ENCODE measurements at places on chromosomes 13 and 19. TPM values are rescaled to one million over a fixed set of nuclear protein-coding genes. Genes with fewer than 3 reads are reported as not detected.

The ICAM4 gene
- 2.3 TPM for total RNA-seq

The COL4A1 gene
- 230 TPM for total RNA-seq

The LGI4 gene
- not detected for total RNA-seq

The CTU1 gene
- 2.2 TPM for total RNA-seq

The ZNF836 gene
- total RNA-seq = 5.0 TPM

The KLHL1 gene
- total RNA-seq = not detected

The IZUMO4 gene
- total RNA-seq = 0.56 TPM

The ZNF221 gene
- 10.6 TPM for total RNA-seq

The RINL gene
- total RNA-seq = 0.72 TPM

The MCEMP1 gene
- not detected for total RNA-seq

The GJA3 gene
- 3.6 TPM for total RNA-seq

The NLRP13 gene
- total RNA-seq = not detected

The RFX2 gene
- 2.5 TPM for total RNA-seq

DNA sequence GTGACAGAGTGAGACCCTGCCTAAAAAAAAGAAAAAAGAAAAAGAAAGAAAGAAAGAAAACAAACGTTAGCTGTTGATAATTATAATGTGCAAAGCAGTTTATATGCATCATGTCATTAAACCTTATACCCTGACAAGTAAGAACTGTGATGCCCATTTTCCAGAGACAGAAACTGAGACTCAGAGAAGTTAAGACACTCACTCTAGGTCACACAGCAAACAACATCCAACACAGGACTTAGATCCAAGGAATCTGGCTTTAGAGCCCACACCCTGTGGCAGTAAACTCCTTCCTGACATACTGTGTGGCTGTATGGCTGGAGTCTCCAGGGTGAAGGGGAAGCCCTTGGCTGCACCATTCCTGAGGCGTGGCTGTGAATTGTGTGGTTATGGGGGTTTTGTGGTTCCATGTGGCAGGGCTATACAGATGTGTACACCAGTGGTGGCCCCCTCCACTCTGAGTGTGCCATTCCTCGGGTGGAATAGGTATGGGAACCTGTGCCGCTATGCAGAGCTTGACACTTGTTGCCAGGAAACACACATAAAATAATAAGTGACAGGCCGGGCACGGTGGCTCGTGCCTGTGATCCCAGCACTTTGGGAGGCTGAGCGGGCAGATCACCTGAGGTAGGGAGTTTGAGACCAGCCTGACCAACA, 15.6 kb downstream of the AXL start:
- DNase-seq = no peak

- DNase-seq = peak; percentile 57
Observed at GRCh38 chr13:72970956-72971355, 87.8 kb upstream of the KLF5 start.

DNA sequence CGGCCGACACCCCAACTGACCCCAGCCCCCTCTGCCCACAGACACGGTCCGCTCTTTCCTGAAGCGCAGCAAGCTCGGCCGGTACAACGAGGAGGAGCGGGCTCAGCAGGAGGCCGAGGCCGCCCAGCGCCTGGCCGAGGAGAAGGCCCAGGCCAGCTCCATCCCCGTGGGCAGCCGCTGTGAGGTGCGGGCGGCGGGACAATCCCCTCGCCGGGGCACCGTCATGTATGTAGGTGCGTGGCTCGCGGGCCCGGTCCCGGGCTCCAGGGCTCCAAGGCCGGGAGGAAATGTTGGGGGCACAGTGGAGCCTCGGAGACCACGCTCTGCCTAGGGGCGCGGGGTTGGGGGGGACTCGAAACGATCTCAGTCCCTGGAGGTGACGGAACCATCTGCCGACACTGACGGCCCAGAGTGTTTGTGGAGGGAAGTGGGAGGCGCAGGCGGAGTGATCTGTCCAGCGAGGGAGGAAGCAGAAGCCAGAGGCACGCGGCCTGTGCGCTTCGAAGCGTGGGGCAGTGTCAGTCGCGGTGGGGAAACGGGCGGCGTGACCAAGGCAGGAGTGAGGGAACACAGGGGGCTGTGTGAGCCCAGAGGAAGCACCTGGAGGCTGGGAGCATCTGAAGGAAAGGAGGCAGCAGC, 6.3 kb downstream of the TBCB start:
- DNase-seq = no peak

DNA sequence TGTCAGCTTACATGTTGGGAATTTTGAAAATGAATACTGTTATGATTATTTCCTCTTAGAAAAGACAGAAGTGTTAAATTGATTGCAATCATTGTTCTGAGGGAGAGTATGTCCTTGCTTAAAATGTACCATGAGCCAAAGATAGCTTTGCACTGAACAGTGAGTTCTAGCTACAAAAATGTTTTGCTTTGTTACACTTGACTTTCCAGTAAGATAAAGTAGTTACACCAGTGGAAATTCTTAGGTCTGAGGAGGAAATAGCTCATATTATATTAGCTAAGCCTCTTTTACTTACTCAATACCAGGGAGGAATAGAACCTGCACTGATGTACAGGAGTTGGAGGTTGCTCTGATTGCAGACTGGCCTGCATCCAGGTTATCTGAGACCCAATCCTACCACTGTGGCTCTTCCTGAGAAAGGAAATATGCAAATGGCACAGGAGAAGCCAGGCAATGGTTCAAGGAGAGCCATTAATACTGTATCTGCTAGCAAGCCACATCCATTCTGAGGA, 53.0 kb upstream of the FBXL3 start:
- no peak for DNase-seq

DNA sequence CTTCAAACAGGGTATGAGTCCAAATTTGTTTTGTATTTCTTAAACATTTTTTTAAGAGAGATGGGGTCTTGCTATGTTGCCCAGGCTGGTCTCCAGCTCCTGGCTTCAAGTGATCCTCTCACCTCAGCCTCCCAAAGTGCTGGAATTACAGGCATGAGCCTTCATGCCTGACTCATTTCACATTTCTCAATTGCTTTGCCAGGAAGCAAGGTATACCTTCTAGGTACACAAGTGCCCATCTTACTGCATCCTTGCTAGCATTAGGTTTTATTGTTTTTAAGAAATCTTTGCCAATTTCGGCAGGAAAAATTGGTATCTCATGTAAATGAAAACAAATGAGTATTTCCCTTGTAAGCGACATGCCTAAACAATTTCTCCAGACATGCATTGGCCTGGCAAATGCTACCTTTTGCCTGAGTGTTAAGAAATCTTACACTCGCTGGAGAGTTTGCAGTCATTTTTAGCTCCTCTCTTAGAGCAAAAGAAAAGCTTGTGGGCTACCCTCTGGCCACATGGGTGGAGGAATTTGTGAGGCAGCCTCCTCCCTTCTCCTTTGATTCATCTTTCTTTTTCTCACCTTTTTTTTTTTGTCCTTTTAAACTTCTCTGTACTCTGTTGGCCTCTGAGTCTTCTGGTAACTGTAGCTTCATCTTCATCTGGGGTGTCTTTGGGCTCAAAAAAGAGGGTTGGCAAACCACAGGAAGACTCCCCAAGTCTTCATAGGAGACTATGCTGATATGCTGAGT, 33.0 kb downstream of the ACTL9 start:
- no peak for DNase-seq

DNA sequence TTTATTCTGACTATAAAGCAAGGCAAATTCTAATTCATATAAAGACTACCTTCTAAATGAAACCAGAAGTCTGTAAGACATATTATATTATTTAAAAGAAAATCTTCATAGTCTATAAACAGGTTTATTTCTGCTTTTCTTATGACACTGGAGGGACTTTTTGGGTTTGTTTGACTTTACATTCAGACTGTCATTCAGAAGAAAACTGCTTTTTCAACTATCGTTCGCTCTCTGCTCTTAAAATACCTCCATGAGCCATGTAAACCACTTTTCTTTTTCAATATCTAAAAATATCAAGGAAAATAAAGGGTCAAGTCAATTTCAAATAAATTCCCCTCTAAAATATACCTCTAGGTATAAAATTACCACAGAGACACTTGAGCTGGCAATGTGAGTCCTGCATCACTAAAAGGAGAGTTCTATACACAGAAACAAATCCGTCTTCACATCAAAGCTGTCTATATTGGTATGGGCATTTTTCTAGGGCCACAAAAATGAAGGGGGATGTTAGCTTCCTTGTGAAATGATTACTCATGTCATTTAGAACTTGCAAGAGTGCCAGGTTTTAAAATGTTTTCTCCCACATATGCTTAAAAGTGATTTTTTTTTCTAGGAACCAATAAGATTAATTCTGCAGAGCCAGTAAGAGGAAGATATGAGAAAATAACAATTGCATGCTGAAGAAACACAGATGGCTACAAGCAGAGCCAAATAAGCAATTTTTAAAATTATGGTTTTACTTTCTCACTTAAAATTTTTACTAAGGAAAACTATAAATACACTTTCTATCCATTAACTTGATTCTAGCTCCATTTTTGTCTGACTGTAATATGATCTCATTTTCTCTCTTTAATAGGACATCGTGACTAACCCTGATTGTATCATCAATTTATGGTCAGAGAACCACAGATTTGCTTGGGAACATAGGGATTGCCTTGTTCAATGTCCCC, 181.8 kb downstream of the TBC1D4 start:
- peak; percentile 46 for DNase-seq

GRCh38 chr19:35011091-35011689, 11.1 kb downstream of the GRAMD1A start:
- DNase-seq = no peak

DNA sequence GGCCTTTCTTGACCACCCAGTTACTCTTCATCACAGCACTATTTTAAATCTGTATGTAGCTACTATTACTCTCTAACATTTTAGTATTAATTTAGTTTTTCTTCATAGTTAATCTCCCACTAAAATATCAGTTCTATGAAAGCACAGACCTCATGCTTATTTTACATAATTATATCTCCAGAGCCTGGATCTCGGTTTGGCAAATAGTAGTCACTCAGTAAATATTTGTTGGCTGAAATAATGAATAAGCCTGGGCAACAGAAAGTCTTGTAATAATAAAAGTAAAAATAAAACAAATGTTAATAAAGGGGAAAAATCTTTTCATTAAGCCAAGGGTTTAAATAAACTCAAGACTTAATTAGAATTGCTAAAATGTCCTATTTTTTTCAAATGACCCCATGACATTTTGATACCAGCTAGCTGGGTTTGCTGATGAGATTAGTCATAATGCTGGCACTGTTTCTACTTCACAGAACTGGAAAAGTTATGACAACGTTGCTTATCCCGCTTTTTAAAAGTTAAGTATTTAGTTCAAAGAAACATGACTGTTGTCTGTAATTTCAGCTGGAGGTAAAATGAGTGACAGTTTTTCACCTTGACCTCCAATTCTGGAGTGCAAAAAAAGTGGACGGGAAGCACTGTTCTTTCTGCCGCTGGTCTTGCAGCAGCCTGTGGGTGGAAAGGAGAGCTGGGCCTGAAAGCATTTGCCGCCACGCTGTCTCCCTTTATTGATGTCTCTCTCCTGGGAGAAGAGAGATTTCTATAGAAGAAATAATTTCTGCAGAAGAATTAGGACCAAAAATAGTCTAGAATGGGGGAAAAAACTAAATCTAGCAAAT, 85.2 kb upstream of the SPATA13 start:
- no peak for DNase-seq

GRCh38 chr13:21115231-21115630, 53.8 kb upstream of the LATS2 start:
- no peak for DNase-seq

DNA sequence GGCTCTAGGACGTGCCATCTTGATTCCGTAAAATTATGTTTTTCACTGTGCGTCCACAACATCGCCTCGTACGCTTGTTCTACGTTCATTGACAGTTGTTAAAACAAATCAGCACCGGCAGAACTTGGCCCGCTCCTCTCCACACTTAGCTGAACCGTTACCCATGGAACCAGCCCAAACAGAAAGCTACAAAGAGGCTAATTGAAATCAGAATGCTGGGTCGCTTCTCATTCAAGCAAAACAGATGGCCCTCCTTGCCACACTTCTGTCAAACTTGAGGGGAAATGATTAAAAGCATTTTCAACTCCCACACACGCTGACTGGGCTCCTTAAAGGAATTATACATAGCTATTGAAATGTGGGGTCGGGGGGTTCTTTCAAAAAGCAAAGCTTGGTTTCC, 71.6 kb downstream of the TM9SF2 start:
- no peak for DNase-seq

DNA sequence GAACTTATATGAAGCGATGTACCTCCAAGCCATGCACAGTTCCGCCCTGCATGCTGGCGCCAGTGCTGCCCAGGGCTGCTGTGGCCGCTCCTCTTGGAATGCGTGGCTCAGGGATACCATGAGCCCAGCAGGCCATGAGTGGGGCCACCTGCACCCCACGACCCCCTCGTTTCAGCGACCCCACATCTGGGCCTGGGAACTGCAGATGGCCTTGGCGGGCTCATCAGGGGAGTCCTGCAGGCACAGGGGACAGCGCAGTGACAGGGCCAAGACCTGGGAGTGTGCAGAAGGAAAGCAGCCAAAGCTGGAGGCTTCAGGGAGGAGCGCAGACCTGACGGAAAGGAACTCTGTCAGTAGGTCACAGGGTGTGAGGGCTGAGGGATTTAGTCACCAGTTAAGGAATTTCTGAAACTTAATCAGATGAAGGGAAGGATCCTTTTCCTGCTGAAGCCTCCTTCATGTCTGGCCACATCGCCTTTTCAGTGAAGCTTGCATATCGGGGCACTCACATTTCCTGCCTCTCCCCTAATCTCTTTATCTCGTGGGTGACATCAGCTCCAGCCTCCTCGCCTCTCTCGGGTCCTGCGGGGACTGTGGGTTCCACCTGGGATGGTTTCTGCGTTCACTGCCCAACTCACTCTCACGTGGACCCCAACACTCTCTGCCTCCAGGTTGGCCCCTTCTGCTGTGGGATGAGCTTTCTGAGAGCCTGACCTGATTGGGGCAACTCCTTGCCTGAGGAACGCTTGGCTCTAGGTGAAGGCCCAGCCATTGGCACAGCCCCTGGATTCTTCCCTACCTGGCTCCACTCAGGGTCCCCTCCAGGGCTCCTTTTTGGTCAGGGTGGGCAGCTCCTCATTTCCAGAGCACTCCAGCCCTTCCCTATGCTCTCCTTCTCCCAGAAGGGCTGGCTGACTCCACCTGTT, 123.5 kb downstream of the CRYL1 start:
- DNase-seq = peak; percentile 59

DNA sequence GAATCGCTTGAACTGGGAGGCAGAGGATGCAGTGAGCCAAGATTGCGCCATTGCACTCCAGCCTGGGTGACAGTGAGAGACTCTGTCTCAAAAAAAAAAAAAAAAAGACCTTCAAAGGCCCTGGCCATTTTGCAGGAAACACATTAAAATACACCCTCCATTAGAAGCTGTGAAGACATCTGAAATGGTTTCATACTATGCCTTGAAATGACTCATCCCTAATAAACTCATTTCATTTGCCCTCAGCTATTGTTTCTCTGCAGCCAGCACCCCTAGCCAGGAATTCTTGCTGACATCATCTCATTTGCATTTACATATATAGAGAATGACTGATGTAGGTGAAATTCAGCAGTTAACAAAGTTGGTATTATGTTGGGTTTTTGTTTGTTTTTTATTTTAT, 8.7 kb downstream of the EML2 start:
- peak; percentile 96 for DNase-seq
